NCI-H226 (cell line): ENCODE measurements at places on chromosomes 5 and 9.

DNA sequence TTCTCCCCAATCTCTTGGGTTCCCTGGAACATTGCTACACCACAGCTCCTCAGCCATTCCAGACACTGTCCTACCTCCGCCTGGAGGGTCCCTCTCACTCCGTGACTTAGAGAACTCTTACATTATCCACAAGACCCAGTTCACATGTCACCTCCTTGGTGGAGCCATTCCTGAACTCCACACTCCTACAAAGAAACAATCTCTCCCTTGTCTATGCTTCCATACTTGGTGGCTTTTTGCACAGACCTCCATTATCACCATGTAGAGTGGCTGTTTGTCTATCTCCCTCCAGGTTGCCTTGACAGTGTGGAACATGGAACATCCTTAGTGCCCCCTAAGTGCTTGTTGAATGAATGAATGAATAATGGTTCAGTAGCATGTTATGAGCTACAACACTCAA lies 105.9 kb downstream of the PAX5 start:
- no peak for DNase-seq

GRCh38 chr5:135916638-135917263 lies 21.1 kb upstream of the IL9 start:
- DNase-seq, result no peak

DNA sequence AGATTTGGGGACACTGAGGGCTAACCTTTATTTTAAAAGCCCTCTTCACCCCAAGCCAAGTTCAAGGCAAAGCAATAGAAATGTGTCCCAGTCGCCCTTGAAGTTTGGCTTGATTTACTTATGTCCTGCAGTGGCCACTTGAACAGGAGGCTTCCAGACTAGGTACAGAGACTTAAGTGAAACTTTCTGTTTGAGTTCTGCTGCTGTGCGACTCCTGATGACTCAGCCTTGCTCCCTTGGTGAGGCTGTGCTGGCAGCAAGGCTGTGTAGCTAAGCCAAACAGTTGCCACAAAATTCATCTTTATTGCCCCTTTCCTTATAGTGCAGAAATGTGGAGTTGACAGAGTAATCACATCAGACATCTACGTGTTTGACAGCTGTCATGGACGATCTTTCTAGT lies 68.8 kb upstream of the NTRK2 start:
- no peak for DNase-seq

GRCh38 chr9:68437785-68438184 lies 81.4 kb downstream of the PGM5 start:
- no peak for DNase-seq

DNA sequence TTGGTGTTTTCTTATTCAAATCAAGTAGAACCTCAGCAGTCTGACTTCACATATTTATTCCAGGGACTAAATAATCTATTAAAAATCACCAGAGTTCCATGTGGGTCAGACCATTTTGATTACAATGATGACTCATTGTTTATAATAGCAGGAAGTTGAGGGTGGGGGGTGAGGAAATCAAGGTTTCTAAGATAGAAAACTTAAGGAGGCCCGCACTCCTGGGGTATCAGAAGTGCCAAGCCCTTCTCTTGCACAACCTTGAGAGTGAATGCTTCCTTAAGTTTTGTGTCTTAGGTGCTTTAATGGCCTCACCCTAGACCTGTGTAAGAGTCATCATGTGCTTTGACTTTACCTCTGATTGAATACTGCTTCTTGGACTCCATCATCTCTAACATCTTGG lies 31.9 kb upstream of the NPR3 start:
- DNase-seq, result peak; percentile 37

GRCh38 chr9:111937301-111937700 lies 40.7 kb downstream of the UGCG start:
- DNase-seq, result no peak

DNA sequence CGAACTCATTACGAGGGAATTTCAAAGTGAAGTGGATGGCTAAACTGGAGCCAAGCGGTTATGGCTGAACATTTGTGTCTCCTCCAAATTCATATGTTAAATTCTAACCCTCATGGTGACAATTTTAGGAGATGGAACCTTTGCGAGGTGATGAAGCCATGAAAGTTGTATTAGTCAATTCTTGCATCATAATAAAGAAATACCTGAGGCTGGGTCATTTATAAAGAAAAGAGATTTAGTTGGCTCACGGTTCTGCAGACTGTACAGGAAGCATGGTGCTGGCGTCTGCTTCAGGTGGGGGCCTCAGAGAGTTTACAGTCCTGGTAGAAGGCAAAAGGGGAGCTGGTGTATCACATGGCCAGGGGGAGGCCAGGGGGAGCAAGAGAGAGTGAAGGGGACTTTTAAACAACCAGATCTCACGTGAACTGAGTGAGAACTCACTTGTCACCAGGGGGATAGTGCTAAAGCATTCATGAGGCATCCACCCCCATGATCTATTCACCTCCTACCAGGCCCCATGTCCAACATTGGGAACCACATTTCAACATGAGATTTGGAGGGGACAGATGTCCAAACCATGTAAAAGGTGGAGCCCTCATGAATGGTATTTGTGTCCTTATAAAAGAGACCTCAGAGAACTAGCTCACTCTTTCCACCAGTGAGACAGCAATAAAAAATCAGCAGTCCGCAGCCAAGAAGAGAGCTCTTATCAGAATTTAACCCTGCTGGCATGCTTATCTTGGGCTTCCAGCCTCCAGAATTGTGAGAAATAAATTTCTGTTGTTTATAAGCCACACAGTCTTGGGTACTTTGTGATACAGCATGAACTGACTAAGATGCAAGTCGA lies 143.4 kb downstream of the MTRR start:
- no peak for DNase-seq

DNA sequence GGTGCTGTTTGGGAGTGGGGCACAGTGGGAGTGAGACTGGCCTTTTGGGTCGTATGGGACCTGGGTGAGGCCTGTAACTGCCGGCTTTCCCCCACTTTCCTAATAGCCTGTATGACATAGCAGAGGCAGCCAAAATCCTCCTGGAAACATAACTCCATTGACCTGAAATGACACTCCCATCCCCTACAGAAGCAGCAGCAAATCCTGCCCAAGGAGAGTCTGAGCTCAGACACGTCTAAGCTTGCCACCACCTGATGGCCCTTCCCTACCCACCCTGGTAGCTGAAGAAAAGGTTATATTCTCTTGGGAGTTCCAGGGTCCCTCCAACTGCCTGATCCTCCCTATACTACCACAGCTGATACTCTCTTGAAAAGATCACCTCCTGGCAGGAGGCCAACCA lies 179.8 kb upstream of the ARRDC3 start:
- DNase-seq, result no peak

- DNase-seq, result no peak
Measured at GRCh38 chr5:14946815-14947620, 75.4 kb upstream of the ANKH start.
